ENCODE measurements at places on chromosomes 3 and 15. TPM values are rescaled to one million over a fixed set of nuclear protein-coding genes. Genes with fewer than 3 reads are reported as not detected.

Gene CHRFAM7A
- total RNA-seq, result 10.2 TPM

Gene HCLS1
- 63.0 TPM for total RNA-seq

Gene ANKRD34C
- not detected for total RNA-seq

Gene ATP13A5
- total RNA-seq, result not detected

Gene SLITRK3
- not detected for total RNA-seq

Gene CHMP2B
- total RNA-seq, result 7.0 TPM

Gene LCMT2
- total RNA-seq, result 5.7 TPM

Gene IL16
- 44.7 TPM for total RNA-seq

Gene FGF12
- total RNA-seq, result not detected

Gene PRICKLE2
- total RNA-seq, result under 0.01 TPM

Gene C3orf85
- not detected for total RNA-seq

Gene TMEM207
- total RNA-seq, result not detected

Gene ADGRG7
- not detected for total RNA-seq

Gene CCDC54
- not detected for total RNA-seq
